ENCODE measurements at places on chromosomes 3 and 15.
A peak's percentile ranks its signal among the peaks of the same experiment; 100 is the strongest.

- DNase-seq, result no peak
These were observed 4.4 kb downstream of the NAALADL2 start for GRCh38 chr3:174863488-174863887.

DNA sequence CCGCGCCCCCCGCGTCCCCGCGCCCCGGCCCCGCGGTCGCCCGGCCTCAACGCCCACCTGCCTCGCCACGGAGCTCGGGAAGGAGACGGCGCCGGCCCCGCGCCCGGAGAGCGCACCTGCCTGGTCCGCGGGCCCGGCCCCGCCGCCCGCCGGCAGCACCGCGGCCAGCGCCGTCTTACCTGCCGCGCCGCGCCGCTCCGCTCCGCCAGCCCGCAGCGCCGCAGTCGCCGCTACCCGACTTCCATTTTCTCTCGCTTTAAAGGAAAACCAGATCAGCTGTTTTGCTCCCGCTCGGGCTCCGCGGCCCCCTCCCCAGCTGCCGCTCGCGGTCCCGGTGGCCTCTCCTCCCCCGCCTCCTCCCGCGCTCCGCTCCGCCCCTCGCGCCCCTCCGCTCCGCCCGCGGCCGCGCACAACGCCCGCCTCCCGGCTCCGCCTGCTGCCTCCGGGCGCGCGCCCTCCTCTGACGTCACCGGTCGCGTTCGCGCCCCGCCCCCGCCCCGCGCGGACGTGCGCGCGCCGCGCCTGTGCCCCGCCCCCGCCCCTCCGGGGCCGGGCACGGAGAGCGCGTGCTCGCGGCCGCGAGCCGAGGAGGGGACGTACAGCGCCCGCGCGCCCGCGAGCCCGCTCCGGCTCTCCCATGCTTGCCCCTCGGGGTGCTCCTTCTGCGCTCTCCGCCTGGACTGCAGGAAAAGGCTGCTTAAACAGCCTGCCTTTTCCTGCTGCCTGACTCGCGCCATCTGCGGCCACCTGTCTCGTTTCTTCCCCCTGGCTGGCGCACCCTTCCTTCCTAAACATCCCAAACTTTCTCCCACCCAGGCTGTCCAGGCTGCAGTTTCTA is 159.8 kb upstream of the CHRNA7 start:
- DNase-seq, result peak; percentile 85

DNA sequence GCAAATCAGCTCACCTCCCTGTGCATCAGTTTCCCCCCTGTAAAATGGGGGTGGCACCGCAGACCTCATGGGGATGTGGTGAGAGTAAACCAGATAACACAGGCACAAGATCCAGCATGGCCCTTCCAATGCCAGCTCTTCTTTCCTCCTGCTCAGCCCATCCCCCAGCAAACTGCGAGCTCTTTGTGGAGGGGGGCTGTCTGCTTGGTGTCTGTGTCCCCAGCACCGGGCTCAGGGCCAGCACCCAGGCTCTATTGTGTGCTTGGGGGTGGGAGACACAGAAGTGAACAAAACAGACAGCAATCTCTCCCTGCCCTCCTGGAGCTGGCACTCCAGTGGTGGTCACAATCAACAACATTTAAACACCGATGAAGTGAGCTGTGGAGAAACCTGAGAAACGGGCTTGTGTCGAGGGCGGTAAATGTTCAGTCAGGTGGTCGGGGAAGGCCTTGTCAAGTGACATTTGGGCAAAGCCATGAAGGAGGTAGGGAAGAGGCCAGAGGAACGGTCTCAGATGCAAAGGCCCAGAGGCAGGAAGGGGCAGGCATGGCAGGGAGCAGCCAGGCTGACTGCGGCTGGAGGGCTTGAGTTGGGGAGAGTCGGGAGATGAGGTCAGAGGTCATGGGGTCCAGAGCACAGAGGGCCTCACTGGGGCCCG is 28.4 kb downstream of the GRIP2 start:
- DNase-seq, result no peak

- no peak for DNase-seq
These were observed 12.3 kb upstream of the PDZRN3 start for GRCh38 chr3:73637042-73637441.

DNA sequence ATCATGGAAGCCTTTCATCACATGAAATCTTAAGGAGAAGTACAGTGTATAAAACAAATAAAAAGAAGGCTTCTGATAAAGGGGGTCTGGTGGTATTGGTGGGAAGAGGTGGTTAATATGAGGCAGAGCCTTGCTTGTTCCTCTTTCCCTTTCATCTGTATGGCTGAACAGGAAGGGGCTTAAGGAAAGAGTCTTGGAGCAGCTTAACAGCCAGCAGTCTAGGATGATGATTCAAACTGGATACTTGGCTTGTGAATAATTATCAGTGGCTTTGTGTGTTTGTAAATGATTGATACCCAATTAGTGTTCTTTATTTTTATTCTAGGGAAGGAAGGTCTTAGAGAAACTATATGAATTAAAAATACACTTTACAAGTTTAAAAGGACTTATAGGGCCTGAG is 29.1 kb upstream of the TCAIM start:
- DNase-seq, result no peak

DNA sequence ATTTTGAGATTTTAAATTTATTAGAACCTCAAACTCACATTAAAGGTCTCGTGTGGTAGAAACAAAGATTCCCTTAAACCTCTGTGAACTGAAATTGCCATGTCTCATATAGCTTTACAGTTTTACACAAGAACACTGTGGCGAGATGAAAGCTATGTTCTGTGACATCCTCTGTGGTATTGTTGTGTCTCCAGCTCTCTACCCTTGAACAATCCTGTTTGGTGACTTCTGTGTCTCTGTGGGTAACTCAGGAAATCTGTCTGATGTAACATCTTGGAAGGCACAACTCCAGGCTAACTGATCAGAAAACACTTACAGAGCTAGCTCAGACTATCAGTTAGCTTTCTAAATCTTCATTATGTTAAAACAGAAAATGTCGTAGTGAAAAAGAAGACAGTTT is 318.8 kb upstream of the GBE1 start:
- DNase-seq, result no peak

- DNase-seq, result no peak
These were observed 33.4 kb downstream of the SH3BP5 start for GRCh38 chr3:15299036-15299435.

DNA sequence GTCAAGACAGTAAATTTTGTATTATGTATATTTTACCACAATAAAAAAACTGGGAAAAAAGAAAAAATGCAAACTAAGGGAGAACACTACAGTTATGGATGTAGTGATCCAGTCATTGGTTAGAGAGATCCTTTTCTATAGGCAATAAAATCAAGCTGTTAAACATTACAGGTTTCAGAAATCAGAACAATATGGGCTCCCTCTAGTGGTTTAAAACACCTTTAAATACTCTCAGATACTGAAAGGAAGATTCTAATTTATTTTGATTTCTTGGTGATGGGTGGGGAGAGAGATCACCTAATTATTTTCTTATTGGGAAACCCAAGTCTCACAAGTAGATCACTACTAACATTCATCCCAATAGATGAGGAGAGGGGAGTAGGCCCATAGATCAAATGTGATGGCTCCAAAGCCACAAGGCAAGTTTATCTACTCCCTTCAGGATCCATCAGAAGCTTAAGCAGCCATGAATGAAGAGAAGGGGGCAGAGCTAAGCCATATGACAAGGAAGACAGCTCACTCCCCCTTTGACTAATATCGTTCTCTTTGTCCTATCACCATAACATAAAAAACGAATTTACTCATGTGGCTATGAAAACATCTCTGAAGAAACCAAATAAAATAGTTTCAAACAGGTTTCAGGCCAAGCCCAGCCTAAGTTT is 118.6 kb downstream of the ANO10 start:
- no peak for DNase-seq

GRCh38 chr3:99586701-99587100 is 51.7 kb upstream of the COL8A1 start:
- DNase-seq, result no peak

- DNase-seq, result no peak
These were observed 3.7 kb downstream of the MELTF start for GRCh38 chr3:197025736-197026480.

DNA sequence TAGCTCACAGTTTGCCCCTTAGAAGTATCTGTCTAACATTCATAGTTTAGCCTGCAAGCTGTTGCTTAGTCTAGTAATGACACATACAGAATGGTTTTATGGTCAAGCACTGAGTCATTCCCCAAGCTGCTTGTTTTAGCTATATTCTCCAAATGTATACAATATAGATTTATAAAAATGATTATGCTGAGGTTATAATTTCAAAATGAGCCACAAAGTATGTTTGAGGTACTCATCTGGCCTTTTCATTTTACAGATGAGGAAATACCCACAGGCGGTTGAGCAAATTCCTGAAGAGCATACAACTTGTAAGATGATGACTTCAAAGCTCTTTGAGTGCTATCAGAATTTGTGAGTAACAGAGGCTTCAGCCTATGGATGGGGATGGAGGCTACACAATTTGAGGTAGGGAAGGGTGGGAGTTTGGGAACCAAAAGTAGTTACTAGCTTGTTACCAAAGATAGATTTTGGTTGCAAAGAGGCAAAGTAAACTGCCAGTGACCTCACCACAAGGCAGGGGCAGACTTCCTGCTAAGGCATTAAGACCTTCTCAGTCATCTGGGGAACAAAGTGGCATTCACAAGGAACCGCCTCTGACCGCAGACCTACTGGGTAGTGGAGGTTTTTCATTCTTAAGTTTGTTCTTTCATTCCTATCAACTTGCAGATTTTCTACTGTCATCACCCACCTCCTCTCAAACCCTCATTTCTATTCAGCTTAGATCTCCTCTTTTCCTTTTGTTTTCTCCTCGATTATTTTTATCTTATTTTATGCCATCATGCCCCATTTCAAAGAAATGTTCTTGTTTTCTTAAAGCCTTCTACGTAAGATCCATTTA is 257.2 kb upstream of the NECTIN3 start:
- peak; percentile 81 for DNase-seq

- DNase-seq, result no peak
These were observed 139.5 kb upstream of the RGMA start for GRCh38 chr15:93228546-93228945.

GRCh38 chr15:67480741-67481140 is 40.2 kb upstream of the C15orf61 start:
- no peak for DNase-seq

DNA sequence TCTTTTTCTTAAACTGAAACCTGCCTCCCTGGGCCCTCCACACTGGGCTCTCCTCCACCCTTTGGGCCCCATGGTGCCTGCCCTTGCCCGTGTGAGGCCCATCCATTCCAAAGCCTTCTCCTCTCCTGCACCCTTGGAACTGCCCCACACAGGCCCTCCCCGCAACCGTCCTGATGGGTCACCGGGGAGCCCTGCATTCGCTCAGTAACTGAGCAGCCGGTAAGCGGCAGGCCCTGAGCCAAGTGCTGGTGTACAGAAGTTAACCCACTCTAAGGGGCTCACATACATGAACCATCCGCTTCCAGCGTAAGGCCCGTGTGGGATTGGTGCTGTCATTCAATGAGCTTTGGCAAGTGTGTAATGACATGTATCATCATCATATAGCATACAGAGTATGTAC is 5.4 kb upstream of the LRRC15 start:
- no peak for DNase-seq

DNA sequence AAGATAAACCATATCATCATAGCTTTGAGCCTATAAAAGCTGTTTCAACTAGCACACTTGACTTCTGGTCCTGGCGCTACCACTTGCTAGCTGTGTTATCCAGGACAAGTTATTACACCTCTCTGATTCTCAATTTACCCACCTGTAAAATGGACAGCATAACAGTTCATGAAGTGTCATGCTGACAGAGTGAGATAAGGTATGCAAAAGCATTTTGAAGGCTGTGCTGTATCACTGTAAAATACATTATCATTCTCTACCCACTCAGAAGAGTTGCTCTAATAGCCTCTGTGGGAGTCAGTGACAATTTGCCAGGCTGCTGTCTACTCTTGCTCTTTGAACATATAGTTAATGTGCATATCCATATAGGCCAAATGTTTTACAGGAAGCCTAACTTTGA is 93.0 kb downstream of the SSR3 start:
- DNase-seq, result no peak

DNA sequence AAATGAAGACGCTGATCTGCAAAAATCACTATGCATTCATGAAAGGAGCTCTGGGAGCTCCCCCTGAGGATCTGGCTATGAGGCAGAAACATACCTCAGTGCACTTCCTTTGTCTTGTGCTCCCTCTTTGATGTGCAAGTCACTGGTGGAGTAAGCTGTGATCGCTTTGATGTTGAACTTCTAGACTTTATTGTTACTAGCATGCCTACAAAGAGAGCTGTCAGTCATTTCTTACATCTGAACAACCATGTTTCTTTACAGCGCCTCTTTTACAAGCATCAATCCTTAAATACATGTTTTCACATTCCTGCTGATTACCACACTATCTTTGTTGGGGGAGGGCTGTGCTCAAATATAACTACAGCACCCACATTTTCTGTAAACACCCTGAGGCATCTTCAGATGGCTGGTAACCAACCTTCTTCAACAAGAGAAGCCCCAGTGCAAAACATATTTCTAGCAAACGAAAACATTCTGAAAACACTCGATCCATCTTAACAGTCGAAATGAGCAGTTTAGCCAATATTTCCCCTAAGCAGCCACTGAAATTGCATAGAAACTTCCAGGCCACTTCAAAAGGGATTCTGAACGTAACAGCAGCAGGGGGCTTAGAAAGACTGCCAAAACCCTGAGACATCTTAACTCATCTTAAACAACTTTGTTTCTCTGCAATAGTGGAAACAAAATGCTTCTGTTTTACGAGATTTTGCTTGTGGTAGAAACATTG is 101.9 kb upstream of the ICE2 start:
- peak; percentile 35 for DNase-seq

- no peak for DNase-seq
These were observed 50.4 kb downstream of the BOC start for GRCh38 chr3:113261626-113262303.

- no peak for DNase-seq
These were observed 294.8 kb upstream of the EPHA3 start for GRCh38 chr3:88812576-88812975.

DNA sequence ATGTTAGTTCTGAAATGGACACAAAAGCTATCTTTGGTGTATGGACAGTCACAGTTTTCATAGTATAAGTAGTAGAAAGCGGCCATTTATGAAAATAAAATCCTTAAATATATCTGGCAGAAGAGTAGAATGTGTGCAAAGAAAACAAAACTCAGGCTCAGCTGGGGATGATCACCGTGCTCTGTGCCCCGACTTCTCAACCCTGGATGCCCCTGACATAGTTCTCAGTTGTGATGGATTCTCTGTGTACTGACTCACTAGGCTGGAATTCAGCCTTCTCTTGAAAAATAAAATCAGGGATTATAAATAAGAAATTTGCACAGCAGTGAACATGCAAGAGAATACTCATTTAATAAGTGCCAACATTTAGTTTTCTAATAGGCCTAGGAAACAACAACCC is 925.1 kb upstream of the NR2F2 start:
- DNase-seq, result no peak

DNA sequence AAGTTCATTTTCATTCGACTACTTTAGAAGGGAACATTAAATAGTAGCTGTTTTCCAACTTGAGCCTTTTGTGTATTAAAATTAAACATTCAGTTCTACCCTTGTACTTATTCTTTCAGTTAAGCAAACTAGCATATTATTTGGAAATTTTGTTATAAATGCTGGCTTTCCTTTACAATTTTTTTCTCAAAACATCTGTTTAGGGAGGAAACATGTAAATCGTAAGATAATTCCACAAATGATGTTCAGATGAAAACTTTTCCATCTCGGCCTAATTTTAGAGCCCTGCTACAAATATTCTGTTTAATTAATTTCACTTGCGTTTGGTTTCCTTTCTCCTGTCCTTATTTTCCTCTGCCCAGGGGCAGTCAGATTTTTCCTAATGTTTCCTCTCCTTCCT is 476.2 kb upstream of the RGMA start:
- no peak for DNase-seq
